ENCODE measurements at places on chromosomes 2 and 18.

DNA sequence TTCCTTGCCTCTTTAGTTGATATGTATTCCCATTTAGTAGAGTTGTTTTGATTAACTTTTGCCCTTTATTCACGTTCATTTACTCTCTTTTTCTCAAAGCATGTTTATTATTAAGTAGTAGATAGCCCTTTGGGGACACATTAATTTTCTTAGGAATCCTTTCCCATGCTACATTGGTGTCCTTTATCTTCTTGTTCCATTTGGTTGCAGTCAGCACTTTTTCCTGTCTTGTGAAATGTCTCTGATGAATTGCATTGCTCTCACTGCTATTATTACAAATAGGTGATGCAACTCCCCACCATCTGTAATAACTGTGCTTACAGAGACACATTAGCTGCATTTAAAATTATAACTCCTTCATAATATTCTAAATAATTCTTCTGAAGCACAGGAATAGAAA lies 428.5 kb upstream of the CNTNAP5 start:
- no peak for DNase-seq

DNA sequence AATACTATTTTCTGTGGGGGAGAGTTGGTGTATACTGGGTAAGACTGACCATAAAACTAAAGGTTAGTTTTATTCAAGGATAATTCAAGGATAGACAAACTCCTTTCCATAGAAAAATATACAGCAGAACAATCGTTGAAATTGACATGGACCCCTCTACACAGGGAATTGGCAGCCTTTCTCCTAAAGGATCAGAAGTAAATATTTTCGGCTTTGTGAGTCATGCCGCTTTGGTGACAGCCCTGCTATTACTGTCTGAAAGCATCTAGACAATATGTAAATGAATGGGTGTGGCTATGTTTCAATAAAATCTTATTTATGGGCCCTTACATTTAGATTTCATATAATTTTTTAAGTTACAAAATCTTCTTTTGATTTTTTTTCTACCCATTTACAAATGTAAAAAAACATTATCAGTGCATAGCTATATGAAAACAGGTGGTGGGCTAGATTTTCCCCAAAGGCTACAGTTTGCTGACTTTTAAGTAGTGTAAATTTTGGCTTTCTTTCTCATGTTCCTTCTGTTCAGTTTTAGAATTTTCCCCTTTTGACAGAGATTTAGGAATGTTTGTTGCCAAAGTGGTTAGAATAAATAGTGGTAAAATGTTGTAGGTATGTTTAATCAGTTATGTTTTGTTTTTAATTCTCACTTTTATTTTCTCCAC lies 270.6 kb downstream of the DCC start:
- DNase-seq, result no peak

GRCh38 chr18:37383036-37383785 lies 182.4 kb downstream of the CELF4 start:
- DNase-seq, result no peak

DNA sequence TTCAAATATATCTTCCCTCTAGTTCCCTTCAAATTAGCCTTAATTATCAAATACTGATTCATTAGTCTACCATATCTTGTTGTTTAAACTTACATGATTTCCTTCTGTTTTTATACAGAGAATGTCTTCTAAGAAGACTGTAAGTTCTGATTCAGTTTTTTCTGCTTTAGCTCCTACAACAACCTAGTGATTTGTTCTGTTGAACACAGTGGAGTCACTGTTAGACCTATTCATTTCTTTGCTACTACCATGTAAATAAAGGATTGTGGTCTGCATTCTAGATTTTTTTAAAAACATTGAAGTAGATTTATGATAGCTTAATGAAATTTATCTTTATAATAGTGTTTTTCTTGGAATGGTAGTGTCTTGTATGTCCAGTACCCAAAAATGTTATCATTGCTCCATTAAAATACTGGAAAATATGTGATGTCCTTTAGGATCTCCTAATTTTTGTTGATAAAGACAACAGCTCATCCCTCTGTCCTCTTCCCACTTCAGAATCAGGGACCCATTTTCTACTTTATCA lies 146.4 kb downstream of the MBD5 start:
- no peak for DNase-seq

DNA sequence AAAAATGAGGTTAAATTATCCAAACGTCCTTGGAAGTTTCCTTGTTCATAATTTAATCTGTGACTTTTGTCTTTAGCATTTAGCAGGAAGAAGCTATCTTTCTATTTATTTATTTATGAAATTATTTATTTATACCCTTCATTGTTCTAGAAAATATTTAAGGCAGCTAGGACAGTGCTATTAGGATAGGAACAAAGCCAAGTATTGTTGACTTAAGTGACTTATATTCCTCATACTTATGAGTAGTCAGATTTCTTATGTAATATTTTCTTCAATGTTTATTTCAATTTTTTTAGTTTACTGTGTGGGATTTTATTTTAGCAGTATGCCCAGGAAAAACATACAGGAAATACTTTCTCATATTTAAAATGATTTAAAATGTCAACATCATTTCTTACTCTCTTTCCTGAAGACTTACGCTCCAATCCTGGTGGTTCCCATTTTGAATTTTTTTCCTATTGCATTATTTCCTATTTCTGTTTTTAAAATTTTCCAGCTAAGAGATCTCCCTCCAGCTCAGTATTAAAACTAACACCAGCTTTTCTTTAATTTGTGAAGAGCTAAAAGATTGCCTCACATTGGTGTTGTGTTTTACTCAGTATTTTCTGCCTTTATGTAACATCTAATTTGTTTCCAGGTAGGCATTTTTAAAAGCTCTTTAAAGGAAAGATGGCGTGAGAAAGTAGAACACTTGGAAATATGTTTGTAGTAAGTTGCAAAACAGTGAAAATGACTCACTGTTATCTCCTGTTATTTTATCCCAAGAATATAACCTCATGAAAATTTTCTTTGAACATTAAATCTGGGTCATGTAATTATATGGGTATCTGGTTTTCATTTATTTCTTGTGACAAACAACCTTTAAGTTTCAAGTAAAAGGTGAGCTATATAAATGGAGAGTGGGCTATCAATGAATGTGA lies 32.2 kb downstream of the MAPRE2 start:
- DNase-seq, result no peak
